ENCODE measurements at places on chromosomes 4 and X.

DNA sequence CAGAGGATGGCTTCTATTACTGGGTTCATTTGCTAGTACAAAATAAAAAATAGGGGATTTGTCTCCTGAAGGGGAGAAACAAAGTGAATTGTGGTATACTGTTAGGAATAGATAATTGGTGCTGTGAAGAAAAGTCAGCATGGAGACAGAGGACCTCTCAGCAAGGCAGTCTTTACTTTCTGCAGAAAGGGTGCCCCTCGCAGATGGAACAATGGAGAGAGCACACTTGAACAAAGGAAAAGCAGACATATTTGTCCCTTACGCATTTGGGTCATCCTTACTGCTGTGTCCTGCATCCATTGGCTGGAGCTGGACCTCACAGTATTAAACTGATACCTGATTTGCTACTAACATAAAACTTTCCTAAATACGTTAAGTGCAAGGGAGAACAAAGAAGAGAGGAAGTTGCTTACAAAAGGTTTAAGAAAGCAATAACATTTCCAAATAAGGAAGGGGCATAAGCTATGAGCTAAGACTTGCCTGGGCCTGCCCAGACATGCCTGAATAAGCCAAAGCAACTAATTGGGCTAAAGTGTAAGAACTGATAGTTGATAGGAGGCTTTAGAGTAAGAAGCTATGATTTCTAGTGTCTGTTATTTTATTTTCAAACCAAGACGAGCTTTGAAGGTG, 83.8 kb downstream of the CCKAR start:
- DNase-seq, result no peak

- DNase-seq, result no peak
Measured at GRCh38 chr4:71231129-71232055, 107.4 kb upstream of the SLC4A4 start.

DNA sequence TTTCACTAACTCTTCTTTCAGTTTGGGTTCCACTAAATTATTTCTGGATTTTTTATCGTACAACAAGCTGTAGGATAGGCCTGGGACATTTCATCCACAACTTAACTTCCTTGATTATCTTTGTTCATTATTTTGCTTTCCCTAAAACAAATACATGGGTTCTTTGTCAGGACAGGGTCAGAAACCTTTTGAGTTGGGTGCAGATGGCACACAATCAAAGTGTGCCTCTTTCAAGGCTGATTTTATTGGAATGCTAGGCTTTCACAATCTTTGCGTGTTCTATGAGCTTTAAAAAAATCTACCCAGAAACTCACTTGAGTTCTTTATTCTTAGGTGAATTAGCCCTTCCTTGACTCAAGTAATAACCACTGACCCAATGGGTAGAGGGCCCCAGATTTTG, 348.4 kb downstream of the FAM47B start:
- no peak for DNase-seq

GRCh38 chr4:128869776-128870509, 60.4 kb downstream of the JADE1 start:
- no peak for DNase-seq

GRCh38 chr4:86530183-86530582, 63.9 kb upstream of the PTPN13 start:
- DNase-seq, result no peak

- no peak for DNase-seq
Measured at GRCh38 chrX:29308726-29309125, 721.5 kb downstream of the IL1RAPL1 start.

- DNase-seq, result no peak
Measured at GRCh38 chrX:24851780-24852179, 158.1 kb downstream of the POLA1 start.

GRCh38 chr4:124275-125081, at the start of gene ZNF718:
Gene ZNF718, plus strand, starts transcription at chr4:124501. Its CDS starts 170 bp downstream, at chr4:124671.
- DNase-seq, result peak; percentile 81

GRCh38 chr4:156710365-156711192, 261.0 kb downstream of the PDGFC start:
- DNase-seq, result no peak

DNA sequence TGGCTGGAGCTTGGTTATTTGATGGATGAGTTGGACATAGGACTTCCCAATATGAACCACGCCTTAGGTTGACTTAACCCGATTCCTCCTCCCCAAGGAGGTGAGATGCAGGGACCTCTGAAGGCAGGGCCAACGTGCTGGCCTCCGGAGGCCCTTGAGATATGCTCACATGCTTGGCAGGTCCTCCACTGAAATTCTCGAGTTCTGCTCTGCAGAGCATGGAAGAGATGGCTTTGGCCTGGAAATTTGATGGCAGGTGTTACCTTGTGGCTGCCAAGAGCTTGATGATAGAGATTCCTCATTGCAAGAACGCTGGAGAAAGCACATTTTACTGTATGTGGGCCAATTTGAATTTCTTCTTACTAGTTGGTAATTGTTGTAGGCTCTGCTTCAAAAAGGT, 117.4 kb upstream of the LIMCH1 start:
- DNase-seq, result no peak

GRCh38 chr4:39834269-39834668, 136.3 kb downstream of the UBE2K start:
- DNase-seq, result no peak

DNA sequence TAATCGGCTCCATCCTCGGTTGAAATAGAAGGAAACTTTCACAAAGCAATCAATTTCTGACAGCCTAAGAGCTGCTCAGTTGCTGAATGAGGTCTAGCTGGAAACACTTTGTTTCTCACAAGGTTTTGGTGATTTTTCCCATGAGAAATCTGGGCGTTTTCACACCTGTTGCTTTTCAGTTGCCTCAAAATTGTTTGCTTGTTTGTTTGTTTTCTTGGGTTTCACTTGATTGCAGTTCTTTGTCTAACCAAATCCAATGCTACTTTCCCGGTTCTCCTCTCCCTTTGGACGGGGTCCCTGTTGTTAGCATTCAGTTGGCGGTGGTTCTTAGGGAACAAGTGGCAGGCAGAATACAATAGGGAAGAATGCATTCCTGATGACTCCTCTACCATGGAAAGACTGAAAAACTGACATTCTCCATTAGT, 135.5 kb downstream of the PALLD start:
- no peak for DNase-seq

- no peak for DNase-seq
Measured at GRCh38 chr4:102641793-102642192, 119.0 kb downstream of the MANBA start.

- no peak for DNase-seq
Measured at GRCh38 chrX:24137192-24137591, 12.3 kb upstream of the ZFX start.

DNA sequence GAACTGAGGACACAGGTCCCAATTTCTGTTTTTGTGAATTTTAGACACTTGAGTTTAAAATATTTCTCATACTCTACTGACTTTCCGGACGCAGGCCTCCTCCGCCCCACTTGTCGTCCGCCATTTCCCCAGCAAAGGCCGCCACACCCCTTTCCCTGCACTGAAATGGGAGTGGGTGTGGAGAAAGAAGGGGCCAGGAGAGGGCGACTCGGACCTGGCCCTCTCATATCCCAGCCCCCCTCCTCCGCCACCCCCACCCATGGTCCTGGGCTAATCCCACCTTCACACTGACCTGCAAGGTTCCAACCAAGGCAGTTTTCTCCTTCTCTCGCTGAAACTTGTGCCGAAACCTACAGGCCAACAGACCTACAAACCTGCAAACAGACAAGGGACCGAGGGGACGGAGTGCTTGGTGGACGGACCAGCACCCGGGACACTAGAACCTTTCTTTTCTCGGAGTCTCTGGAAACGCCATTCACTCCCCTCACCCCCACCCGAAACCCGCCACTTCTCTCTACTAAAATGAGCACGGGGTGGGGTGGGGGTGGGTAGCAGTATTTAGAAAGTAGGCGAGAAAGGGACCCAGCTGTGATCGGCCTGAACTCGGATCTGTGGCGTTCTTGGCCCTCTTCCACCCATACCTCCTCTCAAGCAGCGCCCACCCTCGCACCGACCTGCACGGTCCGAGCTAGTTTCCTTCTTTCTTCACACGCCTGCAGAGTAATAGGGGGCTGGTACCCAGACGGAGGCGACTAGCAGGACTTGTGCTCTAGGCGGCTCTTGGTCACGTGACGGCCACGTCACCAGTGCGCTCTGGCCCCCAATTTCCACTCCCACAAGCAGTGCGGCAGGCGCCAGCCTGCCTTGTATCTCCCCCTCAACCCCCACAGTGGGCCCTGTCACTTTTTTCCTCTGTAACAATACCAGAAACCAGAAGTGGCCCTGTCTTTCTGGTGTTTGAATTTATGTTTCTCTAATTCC, at the start of gene ARMCX6:
Gene ARMCX6 (minus strand): TSS at position 790 of the 981 bp plus-strand sequence. CDS start 1,380 bp downstream, outside the sequence.
- DNase-seq, result peak; percentile 52

DNA sequence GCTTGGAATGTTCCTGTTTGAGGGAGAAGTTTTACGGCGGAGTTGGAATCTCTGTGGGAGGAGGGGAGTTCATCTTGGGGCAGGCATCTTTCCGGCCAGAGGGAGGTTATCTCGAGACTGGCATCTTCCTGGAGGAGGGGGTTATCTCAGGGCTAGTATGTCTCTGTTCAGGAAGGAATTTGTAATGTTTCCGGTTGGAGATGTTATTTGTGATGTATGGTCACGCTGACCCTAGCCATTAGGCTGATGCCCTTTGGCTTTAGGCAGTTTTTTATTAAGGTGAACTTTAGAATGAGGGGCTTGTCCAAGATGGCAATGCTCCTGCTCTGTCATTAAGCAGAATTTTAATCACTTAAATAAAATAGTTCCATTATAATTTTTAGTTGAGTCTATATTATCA, 449.7 kb downstream of the PCDH10 start:
- no peak for DNase-seq

DNA sequence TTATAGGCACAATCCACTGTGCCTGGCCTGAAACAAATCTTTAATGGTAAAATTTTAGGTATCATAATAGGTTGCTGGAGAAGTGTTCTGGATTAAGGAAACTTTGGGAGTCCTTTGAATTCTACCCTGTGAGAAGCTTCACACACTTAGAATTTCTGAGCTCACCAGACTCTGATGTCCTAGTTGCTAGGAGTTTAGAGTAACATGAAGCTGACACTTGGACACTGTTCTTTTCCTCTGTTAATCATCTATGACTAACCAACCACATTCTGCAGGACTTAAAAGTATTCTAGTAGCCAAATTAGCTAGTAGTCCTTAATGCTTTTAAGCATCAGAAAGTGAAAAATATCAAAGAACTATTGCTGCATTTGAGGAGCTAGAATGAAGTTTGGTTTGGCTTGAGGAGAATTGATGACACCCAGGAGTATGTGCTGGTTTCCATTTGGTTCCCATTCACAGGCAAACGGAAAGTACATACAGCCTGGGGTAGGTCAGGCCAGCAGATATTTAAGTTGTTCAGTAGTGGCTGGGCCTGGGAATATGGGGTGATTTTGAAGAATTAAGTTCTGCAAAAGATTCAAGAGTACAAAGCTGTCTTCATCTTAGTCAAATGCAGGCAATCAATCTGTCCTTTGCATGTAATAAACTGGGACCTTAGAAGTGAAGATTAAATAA, 38.8 kb upstream of the IGFBP7 start:
- no peak for DNase-seq

GRCh38 chr4:81771721-81772120, 300.0 kb upstream of the RASGEF1B start:
- no peak for DNase-seq

- no peak for DNase-seq
Measured at GRCh38 chr4:14361084-14361483, 641.2 kb upstream of the CPEB2 start.

DNA sequence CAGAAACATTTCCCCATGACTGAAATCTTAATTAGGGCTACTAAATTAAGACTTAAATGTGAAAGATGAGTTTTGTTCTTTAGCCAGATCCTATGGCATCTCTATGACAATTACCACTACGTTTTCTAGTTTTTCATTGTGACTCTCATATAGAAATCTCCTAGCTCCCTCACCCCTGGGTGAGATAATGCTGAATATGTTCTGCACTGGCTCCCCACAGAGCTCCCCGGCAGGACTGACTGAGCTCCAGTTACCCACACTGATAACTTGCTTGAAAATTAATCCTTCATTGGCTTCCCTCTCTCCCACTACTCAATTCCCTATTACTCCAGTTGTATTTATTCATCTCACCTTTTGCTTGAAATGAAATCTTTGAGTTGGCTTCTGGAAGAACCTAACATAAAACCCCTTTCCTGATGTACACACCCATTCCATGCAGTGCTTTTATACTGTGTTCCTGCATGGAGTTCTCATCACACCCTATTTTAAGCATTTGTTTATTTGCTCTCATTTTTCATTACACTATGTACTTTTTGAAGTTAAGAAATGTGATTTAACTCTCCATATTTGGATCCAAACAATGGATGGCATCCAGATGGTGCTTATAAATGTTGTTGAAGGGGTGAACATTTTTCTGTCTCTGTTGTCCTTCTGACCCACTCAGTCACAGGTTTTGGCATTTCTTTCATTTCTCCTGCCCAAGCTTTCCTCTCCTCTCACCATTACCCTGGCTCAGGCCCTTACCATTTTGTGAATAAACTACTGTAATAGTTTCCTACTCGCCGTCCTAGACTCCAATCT, 623.4 kb downstream of the SPRY1 start:
- no peak for DNase-seq

DNA sequence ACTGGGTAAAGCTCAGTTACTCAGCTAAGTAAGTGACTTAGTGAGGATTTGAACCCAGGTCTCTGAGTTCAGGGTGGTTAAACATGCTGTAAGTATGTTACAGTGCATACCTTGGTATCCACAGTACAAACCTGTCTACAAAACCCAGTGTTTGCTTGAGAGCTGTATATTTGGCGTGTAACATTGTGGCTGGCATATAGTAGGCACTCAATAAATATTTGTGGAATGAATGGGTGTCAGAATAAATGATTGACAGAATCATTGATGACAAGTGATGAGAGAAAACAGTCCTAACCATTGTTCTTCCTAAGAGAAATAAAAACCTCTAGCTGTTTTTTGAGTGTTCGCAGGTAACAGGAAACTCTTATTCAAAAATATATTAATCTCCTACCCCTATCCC, 79.7 kb upstream of the BCOR start:
- DNase-seq, result no peak

GRCh38 chrX:8179656-8180055, 8.6 kb upstream of the VCX2 start:
- DNase-seq, result no peak

DNA sequence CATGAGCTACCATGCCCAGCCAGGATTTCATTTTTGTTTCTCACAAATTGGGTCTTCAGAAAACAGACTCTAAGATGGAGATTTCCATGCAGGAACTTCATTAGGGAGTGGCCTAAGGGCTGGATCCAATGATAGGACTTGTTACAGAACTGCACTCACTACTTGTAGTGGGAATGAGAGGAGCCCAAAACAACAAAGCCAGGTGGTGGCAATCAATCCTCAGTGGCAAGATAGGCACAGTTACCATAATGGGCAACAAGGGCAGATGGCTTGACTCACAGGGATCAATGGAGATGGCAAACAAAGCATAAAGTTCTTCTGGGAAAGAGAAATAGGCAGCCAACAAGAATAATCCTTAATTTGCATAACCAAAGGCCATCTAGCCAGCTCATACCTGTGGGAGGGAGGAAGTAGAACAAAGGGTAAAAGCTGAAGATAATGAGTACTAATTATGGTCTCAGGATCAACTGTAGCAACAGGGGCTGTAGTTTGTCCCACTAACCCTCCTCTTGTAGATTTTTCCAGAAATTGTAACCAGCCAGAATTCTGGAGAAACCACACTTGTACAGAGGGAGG, 72.8 kb upstream of the MAPK10 start:
- no peak for DNase-seq

GRCh38 chrX:134396174-134396573, 63.8 kb upstream of the HPRT1 start:
- no peak for DNase-seq
